ENCODE measurements at places on chromosomes 4 and X. TPM values are rescaled to one million over a fixed set of nuclear protein-coding genes. Genes with fewer than 3 reads are reported as not detected.

The PORCN gene
- total RNA-seq: 9.7 TPM

The IRS4 gene
- 14.5 TPM for total RNA-seq

The RBMXL3 gene
- not detected for total RNA-seq

The PHOX2B gene
- total RNA-seq: not detected

The JCHAIN gene
- total RNA-seq: not detected

The DGAT2L6 gene
- total RNA-seq: not detected

The PDE5A gene
- total RNA-seq: 58.4 TPM

The KIT gene
- 42.0 TPM for total RNA-seq

The KLHL8 gene
- total RNA-seq: 66.0 TPM

The CXCL6 gene
- 0.69 TPM for total RNA-seq

The PPP4R3C gene
- total RNA-seq: not detected

The TAF7L gene
- total RNA-seq: 0.46 TPM

The BCOR gene
- total RNA-seq: 30.2 TPM
